Colonic mucosa (tissue), 4 donors: ENCODE measurements at places on chromosomes 2 and 18. TPM values are rescaled to one million over a fixed set of nuclear protein-coding genes. Genes with fewer than 3 reads are reported as not detected.

The HDAC4 gene
- 46.8 TPM for total RNA-seq

DNA sequence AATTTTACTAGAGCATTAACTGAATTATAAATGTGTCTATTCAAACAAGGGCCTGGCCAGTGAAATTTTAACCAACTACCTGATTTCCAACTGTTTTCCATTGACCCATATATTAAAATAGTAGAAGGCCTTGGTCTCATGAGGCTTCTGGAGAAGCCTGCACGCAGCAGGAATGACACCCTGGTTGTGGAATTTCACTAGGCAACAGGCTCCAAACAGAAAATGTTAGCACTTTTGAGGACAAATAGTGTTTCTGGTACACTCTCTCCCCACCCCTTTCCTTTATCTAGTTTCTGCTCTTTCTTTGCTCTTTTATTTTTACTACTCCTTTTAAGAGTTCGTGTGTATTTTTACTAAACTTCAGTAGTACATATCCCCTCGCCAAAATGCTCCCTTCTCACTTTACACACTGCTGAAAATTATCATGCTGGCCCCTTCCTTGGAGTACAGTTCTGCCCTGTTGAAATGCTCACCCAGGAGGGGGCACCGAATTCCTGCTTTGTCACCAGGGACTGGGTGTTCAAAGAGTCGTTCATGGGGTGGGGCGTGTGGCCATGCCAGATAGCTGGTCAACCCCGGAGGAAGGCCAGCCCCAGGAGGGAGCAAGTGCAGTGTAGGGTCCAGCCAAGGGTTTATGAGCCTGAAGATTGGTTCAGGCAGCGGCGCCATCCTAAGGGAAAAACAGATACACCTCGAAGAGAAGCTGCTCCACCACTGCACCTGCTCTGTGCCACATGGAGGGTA, 22.1 kb upstream of the COL6A3 start:
- DNase-seq: no peak

DNA sequence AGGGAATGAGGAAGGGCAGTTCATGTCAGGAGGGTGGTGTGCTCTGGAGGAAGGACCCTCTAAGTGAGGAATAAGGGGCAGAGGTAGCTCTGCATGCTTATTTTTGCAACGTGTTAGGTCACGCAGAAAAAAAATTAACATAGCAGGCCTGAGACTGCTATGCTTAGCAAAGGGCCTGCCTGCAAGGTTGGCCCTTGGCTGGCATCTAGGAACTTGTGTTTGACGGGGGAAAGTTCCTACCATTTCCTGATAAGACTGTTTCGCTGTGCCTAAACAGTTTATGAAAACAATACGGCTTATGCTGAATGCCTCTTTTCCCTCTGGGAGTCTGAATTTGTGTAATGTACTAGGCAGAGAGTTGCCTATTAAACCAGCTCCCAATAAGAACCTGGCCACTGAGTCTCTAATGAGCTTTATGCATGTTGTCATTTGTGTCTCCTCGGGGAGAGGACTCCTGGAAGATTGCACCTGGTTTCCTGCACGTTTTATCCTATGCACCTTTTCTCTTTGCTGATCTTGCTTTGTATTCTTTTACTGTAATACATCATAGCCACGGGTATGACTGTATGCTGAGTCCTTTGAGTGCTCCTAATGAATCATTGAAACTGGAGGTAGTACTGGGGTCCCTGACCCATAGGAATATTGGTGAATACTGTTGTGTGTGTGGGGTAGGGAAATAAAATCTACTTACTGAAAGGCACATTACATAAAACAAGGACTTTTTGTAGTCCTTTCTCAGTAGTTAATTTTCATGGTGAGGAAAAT, 169.0 kb downstream of the PRPF40A start:
- DNase-seq: no peak

DNA sequence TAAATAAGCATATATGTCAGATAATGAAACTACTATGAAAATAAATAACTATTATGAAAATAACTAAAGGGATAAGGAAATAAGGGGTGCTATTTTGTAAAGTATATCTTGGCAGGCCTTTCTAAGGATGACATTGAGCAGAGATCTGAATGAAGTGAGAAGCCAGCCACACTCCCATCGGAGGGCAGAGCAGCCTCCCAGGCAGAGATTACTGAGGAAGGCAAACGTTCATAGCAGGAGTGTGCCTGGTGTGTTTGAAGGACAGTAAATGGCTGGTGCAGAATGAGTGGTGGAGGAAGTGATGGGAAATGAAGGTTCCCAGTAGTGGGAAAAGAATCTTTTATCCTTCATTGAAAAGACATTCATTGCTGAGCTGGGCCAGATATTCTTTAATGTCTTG, 62.5 kb downstream of the SPHKAP start:
- DNase-seq: no peak

DNA sequence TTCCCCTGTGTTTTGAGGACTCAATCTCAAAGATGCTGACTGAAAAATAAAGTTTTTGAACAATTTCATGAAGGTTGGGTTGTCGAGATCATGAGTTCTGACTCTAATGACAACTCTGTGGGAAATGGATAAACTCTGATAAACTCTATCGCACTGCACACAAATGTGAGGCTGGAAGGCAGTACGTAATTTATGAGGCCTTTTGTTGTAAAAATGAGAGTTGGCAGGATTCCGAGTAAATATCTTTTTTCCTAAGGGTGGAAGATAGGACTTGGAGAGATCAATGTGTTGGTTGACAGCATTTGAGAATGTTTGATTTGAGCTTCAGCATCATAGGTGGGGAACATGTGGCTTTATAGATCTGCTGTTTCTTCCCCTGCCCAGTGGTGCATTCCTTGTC, 90.4 kb downstream of the SPTBN1 start:
- no peak for DNase-seq

- DNase-seq: no peak
These were observed 31.4 kb downstream of the INO80C start for GRCh38 chr18:35466334-35466733.

The UGT1A5 gene
- 1.1 TPM for total RNA-seq

GRCh38 chr2:61499060-61499459, 28.2 kb upstream of the USP34 start:
- DNase-seq: no peak

The CD207 gene
- 0.21 TPM for total RNA-seq

GRCh38 chr18:1805521-1805920, 765.8 kb downstream of the METTL4 start:
- no peak for DNase-seq

- no peak for DNase-seq
These were observed 700.0 kb upstream of the NXPH2 start for GRCh38 chr2:139480161-139480650.

The ALLC gene
- total RNA-seq: not detected
